NCI-H460 (cell line): ENCODE measurements at places on chromosomes 3 and 15. TPM values are rescaled to one million over a fixed set of nuclear protein-coding genes. Genes with fewer than 3 reads are reported as not detected.

Gene ADGRG7
- not detected in 2 replicates for total RNA-seq

Gene CNTN6
- total RNA-seq: 0.17 and 0.46 TPM in 2 replicates

GRCh38 chr3:184362668-184363546 is 1.4 kb downstream of the POLR2H start:
- DNase-seq: peak; percentile 95

DNA sequence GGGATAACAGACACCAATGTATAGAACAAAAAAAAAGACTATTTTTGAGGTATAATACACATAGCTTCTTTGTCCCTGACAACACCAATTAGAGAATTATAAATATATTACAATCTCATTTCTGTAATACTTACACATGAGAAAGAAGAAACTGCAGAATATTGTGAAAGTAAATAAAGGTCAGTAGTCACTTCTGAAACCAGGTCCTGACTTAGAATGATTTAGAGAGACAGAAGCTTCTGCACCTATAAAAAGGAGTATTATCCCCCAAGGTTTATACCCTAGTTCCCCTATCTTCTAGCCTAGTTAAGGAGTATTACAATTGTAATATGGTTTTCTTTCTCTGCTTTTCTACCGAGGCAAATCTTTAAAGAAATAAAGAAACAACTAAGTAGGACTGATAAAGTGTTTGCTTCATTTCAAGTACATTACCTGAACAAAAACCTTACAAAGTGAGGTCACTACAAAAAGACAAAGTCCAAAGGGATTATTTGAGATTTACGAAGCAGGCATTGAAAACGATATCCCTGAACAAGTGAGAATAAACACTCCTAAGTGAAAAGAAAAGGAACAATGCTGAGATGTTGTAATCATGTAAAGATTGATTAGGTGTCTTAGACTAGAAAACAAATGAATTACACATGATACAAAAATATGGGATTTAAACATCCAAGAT is 103.0 kb downstream of the GBE1 start:
- no peak for DNase-seq

- no peak for DNase-seq
Measured at GRCh38 chr15:43528542-43529007, 11.2 kb downstream of the MAP1A start.
